ENCODE measurements at places on chromosomes 12 and 14.

DNA sequence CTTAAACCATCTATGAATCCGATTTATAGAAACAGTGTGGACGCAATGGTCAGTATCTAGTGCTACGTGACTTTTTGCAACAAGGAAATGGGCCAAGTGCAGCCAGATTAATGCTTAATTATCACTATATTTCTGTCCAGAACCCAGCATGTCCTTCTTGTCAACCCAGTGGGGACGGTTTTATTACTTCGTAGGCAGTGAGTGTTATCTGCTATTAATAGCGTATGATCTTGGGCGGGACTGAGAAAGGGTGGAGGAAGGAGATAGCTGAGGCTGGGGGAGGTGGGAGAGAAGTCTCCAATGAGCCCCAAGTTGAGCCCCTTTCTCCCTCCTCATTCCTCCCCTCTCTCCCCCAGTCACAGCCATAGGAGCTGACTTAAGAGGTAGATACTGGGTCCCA is 59.7 kb upstream of the FAM222A start:
- DNase-seq: no peak

GRCh38 chr12:124152731-124153130 is 142.2 kb upstream of the RFLNA start:
- no peak for DNase-seq

DNA sequence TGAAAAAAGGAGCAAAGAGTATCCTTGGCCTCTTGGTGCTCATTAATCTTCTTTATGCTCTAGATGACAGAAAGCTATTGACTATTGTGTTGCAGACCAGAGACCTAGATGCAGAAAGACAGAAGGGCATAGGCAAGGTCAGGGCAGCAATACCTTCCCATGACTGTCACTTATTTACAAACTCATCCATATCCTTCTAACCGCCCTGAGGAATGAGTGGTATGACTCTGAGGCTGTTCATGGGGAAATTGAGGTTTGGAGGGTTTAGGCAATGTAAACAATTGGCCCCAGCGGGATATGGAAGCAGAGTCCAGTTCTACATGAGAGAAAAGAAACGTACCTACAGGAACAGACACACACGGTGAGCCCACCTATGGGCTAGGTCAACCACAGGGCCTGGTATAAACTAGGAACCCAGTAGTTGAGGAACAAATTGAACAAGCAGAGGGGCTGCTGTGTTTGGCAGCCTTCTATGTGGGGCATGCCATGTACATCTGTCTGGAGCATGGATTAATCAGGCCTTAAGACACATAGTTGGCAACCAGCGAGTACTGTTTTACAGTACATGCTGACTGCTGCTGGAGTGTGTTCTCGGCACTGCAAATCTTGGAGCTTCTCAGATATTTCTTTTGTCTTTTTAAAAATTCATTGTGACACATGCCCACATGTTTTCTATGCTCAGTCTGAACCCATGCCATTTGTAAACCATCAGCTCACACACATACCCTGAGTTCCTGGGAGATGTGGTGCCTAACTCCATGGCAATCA is 159.7 kb upstream of the NTF3 start:
- no peak for DNase-seq

GRCh38 chr14:76612654-76613053 is 148.6 kb upstream of the VASH1 start:
- no peak for DNase-seq

- no peak for DNase-seq
These were observed 20.2 kb downstream of the HEATR5A start for GRCh38 chr14:31400031-31400638.

Measured in non-pigmented ciliary epithelial cell (primary cell).